IMR-90 (cell line): ENCODE measurements at places on chromosomes 2 and 18. TPM values are rescaled to one million over a fixed set of nuclear protein-coding genes. Genes with fewer than 3 reads are reported as not detected.

The ACTG2 gene
- 887 and 899 TPM in 2 replicates for polyA plus RNA-seq

DNA sequence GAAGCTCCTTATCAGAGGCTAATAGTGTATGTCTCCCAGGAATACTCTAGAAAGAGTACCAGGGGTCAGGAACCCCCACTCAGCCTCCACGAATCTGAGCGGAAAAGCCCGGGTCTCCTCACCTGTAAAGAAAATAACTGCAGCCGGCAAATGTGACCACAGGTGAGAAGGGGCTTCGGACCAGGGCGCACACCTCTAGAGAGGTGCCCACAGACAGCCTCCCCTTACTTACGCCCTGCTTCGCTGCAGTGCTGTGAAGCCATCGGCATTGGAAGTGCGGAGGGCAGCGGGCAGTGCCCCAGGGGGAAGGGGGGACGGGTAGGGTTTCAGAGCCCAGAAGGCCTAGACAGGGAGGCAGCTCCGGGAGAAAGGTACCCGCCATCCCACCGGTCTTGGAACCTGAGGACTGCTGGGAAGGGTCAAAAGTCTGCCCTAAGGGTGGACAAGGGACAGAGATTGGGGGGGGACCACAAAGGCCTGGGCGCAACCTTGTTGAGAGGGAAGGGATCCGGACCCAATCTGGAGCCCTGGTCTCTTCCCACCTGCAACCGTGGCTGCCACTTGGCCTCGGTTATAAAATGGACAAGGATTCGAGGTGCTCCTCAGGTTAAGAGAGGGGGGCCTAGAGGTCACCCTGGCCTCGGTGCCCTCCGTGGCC lies 642 bp upstream of the STEAP3 start:
- DNase-seq = no peak

DNA sequence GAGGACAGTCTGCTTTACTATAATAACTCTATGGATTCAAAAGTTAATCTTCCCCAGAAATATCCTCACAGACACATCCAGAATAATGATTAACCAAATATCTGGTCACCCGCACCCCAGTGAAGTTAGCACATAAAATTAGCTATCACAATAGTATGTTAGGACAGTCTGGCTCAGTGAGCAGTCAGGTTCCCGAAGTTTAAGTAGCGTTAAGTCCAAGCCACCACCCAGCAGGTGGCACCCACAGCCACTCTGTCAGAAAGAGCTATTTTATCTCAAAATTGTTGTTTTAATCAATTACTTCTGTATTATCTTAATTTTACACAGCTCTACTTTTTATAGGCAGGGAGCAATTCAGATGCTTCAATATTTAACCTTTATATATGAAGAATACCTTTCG lies 537.5 kb downstream of the MBD2 start:
- DNase-seq = no peak

DNA sequence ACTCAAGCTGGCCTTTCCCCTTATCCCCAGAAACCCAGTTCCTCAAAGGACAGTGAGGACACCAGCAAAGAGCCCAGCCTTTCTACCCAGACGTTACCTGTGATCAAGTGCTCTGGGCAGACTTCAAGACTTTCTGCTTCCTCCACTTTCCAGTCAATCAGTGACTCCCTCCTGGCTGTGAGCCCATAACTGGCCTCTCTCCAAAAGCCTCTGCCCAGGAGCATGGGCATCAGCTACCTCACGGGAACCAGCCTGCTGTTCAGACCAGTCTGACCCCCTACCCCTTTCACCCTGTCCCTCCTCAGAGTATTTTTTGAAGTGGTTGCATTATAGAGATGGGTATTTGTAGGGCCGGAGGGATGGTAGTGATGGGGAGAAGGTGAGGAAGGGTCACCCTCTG lies 27.7 kb upstream of the CYP27A1 start:
- DNase-seq = no peak

- DNase-seq = no peak
Observed at GRCh38 chr2:74542978-74543377, 10.8 kb downstream of the LOXL3 start.

GRCh38 chr18:14768241-14768640 lies 20.3 kb downstream of the ANKRD30B start:
- no peak for DNase-seq

The EFHD1 gene
- 0.27 and 0.36 TPM in 2 replicates for polyA plus RNA-seq

- DNase-seq = no peak
Observed at GRCh38 chr18:77161961-77162360, 29.4 kb upstream of the MBP start.

The ATOH8 gene
- polyA plus RNA-seq = 9.0 and 11.2 TPM in 2 replicates

The POTEC gene
- polyA plus RNA-seq = not detected in 2 replicates

DNA sequence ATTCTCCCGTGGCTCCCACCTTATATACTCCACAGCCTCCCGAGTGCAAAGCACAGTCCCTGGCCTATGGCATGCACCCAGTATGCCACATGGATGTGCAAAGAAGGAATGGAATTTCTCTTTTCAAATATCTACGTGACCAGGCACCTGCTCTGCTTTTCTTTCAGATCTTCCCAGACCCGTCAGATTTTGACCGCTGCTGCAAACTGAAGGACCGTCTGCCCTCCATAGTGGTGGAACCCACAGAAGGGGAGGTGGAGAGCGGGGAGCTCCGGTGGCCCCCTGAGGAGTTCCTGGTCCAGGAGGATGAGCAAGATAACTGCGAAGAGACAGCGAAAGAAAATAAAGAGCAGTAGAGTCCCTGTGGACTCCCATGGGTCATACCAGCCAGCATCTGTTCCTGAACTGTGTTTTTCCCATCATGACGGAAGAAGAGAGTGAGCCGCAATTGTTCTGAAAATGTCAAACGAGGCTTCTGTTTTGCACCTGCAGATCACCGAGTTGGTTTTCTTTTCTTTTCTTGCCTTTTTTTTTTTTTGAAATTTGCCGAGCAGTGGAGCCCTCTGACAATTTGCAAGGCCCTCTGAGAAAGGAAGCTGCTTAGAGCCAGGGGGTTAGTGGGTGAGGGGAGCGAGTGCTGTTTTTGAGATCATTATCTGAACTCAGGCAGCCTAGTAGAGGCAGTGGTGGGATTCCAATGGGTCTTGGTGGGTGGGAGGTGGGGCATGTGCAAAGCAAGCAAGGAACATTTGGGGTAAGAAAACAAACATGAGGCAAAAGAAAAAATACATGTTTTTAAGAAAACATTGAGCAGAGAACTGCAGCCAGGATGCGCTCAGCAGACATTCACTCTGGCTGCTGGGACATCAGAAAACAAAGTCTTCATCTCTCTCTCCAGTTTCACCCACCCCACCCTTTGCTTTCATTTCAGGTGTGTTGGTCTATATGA lies 26.2 kb downstream of the LBH start:
- DNase-seq = no peak

The BOLL gene
- not detected in 2 replicates for polyA plus RNA-seq

GRCh38 chr2:108560241-108560811 lies 26.1 kb downstream of the LIMS1 start:
- DNase-seq = no peak
